Caco-2 (cell line): ENCODE measurements at places on chromosomes 5 and 9. TPM values are rescaled to one million over a fixed set of nuclear protein-coding genes. Genes with fewer than 3 reads are reported as not detected.

Gene GRIA1
- not detected in 2 replicates for total RNA-seq

Gene HSD17B3
- total RNA-seq, result not detected in 2 replicates

Gene TLX3
- not detected in 2 replicates for total RNA-seq

- no peak for DNase-seq
Observed at GRCh38 chr5:78763659-78764189, 115.2 kb upstream of the LHFPL2 start.

- no peak for DNase-seq
Observed at GRCh38 chr5:136926073-136926472, 560.7 kb upstream of the TRPC7 start.

GRCh38 chr9:123339666-123340510 is 16.1 kb upstream of the CRB2 start:
- DNase-seq, result no peak

GRCh38 chr9:14515571-14516198 is 177.5 kb downstream of the ZDHHC21 start:
- DNase-seq, result no peak

GRCh38 chr5:100693481-100693880 is 158.3 kb downstream of the FAM174A start:
- no peak for DNase-seq

- no peak for DNase-seq
Observed at GRCh38 chr5:19048726-19049125, 939.3 kb downstream of the CDH18 start.

DNA sequence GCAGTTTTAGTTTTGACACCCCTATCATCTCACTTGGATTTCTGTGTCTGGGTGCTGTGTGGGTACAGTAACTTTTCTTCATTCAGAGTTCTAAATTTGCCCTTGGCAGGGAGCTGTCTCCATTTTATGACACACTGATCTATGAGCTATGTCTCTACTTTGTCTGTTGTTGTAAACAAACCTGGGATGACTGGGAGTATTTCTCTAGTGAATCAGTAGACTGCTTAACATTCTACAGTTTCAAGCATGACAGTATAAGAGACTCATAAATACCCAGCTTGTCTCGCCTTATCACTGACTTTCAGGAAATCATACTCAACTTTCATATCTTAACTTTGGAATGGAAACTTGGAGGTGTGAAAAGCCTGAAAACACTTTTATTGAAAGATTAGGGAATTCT is 212.1 kb upstream of the NUDT12 start:
- DNase-seq, result no peak

DNA sequence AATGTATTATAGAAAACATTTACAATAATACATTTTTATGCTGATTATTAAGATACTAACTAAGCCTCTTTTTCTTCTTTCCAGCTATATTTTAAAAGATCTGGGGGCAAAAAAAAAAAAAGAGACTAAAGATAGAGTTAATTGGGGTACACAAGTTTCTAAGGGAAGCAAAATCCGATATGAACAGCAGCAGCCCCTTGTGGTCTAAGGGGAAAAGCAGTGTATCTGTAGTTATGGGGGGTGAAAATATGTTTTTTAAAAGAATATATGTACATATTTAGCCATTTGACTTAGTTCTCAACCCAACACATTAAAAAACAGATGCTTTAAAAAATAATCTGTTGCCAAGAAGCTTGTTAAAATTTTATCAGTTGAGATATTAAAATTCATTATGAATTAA is 134.3 kb upstream of the POU5F2 start:
- DNase-seq, result no peak

DNA sequence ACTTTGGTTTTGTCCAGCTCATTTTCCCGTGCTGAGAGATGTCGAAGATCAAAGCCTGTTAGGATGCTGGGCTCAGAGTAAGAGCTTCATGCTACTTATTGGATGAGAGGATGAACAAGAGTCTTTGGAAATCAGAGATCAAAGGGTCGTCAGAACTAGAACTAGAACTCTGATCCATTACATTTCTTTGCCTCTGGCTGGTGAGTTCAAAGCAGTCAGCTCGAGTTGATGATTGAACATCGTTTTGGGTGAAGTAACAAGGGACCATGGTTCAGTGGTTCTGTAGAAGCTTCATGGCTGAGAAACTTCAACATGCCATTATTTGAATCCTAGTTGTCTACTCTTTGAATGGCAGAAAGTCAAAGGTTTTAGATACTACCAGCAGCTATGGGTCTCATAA is 320.3 kb downstream of the ARHGEF28 start:
- no peak for DNase-seq

DNA sequence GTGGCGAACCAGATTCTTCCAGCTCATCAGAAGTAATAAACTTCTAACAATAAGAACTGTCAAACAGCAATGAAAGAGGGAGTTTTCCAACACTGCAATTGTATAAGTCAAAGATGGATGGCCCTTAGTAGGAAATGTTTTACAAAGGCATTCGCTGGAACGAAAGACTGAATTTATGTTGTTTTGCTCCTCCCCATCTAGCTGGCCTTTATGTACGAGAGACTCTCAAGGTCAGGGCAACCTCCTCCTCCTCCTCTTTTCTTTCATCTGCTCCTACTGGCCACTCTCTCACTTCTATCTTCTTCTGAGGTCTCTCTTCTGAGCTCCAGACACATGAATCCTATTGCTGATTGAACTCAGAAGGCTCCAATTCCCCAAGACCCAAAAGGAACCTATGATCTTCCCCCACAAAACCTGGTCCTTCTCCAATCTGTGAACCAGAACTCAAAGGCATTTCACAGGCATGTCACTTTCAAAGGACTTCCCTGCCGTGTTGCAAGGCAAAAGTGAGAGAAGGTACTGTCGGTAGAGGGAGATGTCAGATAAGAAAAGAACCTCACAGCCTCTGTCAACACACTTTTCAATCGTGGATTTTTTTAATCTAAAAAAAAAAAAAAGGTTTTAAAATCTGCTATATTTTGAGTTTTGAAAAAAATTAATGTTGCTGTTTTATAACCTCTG is 28.5 kb upstream of the PUM3 start:
- no peak for DNase-seq
